ENCODE measurements at places on chromosomes 11 and 22.

GRCh38 chr22:30210235-30210909 lies 36.2 kb downstream of the LIF start:
- no peak for DNase-seq

- no peak for DNase-seq
Observed at GRCh38 chr11:19808076-19808911, 95.7 kb downstream of the NAV2 start.

DNA sequence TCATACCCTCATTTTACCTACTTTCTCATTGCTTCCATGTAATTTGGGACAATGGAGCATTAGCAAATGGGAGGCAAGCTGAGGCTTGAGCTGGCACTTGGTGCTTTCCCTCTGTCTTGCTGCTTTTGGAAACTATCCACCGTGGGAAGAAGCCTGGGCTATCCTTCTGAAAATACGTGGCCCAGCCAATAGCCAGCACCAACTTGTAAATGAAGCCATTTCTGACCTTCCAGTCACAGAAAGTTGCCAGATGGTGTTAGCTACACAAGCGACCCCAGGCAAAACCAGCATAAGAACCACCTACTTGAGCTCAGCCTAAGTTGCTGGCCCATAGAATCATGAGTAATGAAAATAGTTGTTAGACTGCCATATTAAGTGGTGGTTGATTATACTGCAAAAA lies 18.5 kb upstream of the SPON1 start:
- no peak for DNase-seq

DNA sequence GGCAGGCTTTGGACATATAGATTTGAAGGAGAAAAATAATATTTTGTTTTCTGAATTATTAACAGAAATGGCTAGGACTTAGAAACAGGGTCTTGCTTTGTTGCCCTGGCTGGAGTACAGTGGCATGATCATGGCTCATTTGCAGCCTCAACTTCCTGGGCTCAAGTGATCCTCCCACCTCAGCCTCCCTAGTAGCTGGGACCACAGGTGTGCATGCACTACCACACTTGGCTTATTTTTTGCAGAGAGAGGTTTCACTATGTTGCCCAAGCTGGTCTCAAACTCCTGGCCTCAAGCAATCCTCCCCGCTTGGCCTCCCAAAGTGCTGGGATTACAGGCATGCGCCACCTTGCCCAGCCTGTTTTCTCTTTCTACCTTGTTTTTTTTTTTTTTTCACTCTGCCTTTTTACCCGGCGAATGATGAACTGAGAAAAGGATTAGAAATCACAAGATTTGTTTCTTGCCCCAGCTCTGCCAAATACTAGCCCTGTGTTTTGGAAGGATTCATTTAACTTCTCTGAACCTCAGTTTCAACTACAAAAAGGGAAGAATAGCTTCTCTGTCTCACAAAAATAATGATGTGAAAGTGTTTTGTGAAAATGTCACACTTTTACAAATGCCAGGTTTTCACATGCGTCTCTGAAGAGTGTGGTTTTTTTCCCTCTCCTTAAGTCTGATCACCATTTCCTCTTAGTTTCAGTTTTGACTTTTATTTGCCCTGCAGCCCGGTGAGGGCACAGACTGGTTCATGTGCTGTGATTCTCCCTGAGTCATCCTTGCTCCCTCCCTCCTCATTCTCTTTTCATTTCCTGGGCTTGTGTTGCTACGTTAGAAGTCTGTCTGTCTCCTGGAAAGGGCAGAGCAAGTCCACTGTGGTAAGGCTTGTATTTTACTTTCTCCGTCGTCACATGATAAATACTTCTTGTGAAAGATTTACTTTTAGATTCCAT lies 67.7 kb downstream of the BCL2L13 start:
- DNase-seq: no peak

GRCh38 chr22:26573026-26573662 lies 16.8 kb downstream of the TPST2 start:
- DNase-seq: no peak

GRCh38 chr22:46303347-46303965 lies 6.8 kb downstream of the GTSE1 start:
- DNase-seq: no peak

- DNase-seq: peak; percentile 57
Observed at GRCh38 chr11:33899400-33900037, 7.6 kb upstream of the LMO2 start.

DNA sequence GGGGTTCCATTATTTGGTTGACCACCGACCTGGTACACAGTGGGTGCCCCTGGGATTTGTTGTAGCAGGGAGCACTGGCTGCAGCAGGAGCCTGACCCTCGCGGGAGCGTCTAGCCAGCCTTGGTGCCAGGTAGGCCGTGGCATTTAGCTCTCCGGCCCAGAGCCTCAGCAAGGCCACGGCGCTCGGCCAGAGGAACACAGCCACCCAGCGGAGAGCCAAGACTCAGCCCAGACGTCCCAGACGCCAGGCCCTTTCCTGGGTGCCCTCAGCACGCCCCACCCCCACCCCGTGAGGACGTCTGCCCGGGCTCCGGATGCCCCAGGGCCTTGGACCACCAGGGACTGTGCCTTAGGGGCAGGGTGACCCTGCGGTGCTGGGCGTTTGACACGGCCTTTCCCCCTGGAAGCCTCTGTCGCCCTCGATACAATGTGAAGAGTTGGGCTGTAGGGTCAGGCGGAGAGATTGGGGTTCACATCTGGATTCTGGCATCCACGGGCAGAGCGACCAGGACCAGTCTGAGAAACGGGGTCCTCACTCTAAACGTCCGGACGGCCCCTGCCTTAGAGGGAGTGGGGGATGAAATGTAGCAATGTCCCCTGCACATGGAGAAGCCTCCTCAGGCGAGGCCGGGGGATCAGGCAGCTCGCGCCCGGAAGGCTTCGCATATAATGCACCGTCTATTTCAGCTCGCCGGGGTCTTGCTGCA lies 99.2 kb upstream of the FGF3 start:
- no peak for DNase-seq

DNA sequence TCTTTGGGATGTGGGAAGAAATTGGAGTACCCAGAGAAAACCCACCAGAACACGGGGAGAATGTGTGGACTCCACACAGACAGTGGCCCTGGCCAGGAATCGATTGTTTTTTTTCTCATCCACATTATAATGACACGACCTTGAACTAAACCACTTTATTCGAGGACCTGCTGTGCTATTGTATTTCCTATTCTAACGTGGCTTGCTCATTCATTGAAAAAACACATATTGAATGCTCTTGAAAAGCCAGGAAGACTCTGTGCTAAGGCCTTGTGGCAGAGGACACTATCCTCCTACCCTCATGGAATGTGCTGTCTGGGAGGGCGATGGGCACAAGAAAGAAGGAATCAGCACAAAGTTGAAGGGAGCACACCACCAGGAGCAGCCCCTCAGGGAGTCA lies 9.1 kb upstream of the SREBF2 start:
- no peak for DNase-seq

DNA sequence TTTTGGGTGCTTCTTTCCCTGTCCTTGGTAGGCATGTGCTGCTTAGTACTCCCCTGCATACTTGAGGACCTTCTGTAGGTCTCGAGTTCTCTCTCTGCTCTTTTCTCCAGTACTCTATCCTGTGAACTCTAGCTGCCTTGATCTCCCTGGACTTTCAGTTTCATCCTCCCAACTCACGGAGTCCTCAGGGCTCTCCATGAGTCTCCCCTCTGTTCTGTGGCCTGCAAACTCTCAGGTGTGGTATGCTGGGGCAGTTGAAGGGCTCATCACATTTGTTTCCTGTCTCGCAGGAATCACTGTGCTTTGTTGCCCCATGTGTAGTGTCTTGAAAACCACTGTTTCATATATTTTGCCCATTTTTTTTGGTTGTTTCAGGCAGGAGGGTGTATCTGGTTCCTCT lies 3.3 kb upstream of the PACS1 start:
- no peak for DNase-seq

DNA sequence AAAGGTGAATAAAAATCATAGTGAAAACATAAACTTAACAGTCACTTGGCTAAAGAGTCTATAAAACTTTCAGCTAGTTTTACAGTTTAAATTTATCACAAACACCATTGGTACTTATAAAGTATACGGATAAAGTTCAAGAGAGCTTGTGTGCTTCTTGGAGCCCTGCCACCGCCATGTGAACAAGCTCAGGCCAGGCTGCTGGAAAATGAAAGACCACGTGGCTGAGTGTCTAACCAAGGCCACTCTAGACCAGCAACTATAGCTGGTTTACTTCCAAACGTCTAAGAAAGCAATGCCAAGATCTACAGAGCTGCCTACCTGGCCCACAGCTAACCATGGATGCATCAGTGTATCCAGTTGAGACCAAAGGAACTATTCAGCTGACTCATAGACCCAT lies 66.3 kb upstream of the API5 start:
- DNase-seq: no peak

- DNase-seq: no peak
Observed at GRCh38 chr11:9052316-9052715, 39.1 kb downstream of the SCUBE2 start.

DNA sequence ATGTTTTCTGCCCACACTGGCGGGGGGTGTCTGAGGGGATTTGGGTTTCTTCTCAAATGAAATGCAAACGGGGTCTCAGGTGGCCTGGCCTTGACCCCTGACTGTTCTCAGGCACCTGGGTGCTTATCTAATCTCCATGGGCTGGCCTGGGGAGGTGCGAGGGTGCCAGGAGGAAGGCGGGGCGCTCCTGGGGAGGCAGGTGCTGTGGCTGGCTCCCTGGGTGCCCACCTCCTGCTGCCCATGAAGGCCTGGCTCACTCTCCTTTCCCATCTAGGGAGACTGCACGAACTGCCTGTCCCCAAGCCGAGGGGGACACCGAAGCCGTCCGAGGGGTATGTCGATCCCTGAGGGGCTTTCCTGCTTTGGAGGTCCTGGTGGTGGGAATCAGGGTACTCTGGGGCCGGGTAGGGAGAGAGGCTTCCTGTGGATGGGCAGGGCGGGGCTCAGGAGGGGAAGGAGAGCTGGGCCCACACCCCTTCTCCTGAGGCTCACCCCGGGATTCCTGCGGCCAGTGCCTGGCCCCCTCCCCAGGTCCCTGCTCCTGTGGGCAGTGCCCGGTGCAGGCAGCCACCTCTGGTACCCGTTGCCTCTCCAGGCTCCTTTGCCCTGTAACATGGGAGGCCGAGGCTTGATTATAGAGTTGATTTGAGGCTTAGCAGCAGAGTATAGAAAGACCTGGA lies 18.4 kb downstream of the MICALL1 start:
- no peak for DNase-seq

- DNase-seq: no peak
Observed at GRCh38 chr22:30004101-30004500, 76.2 kb upstream of the HORMAD2 start.

Data from cerebellum (tissue), 4 donors.